ENCODE measurements at places on chromosomes 1 and 21. TPM values are rescaled to one million over a fixed set of nuclear protein-coding genes. Genes with fewer than 3 reads are reported as not detected.

GRCh38 chr1:228930479-228930957, 195.2 kb downstream of the RHOU start:
- no peak for DNase-seq

- no peak for DNase-seq
Measured at GRCh38 chr1:47431534-47431933, 6.3 kb upstream of the FOXD2 start.

DNA sequence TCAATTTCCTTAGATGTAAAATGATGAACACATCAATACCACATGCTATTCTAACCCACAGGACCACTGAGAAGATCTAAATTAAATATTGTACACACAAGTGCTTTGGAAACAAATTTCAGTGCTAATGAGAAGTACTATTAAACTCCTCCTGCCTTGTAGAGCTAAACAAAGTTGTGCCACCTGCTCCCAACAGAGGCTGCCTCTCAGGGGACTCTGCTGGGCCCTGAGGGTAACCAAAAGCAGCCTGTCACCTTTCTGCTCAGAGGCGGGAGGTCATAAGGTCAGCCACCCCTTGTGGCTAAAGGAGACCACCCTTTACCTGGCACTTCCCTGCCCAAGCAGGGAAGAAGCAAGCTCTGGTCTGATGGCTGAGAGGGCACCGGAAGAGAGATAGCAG, 6.3 kb downstream of the SLC9A1 start:
- DNase-seq = no peak

GRCh38 chr1:24150234-24151174, 7.6 kb upstream of the IL22RA1 start:
- peak; percentile 97 for DNase-seq

DNA sequence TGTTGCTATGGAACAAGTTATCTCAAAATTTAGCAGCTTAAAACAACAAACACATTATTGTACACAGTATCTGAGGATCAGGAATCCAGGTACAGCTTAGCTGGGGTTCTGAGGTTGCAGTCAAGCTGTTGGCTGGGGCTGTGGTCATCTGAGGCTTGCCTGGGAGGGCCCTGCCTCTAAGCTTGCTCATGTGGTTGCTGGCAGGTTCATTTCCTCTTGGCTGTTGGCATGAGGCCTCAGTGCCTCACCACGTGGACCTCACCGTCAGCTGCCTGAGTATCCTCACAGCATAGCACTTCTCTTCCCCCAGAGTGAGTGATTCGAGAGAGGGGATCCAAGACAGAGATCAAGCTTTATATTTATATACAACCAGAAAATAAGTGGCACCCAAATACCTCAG, 18.6 kb downstream of the NTPCR start:
- peak; percentile 52 for DNase-seq

GRCh38 chr1:8745749-8746390, 71.6 kb downstream of the RERE start:
- no peak for DNase-seq

GRCh38 chr21:18204931-18205330, 39.7 kb upstream of the CHODL start:
- no peak for DNase-seq

The KRTAP26-1 gene
- total RNA-seq = not detected

The CHODL gene
- total RNA-seq = 0.37 TPM

The SGIP1 gene
- 6.8 TPM for total RNA-seq

The CALML6 gene
- 0.67 TPM for total RNA-seq
